Progenitor cell of endocrine pancreas (in vitro differentiated cells): ENCODE measurements at places on chromosomes 6 and 20.
A peak's percentile ranks its signal among the peaks of the same experiment; 100 is the strongest.

GRCh38 chr6:155595284-155595683, 139.6 kb upstream of the NOX3 start:
- DNase-seq, result no peak

GRCh38 chr20:53981752-53982437, 88.5 kb downstream of the BCAS1 start:
- no peak for DNase-seq

DNA sequence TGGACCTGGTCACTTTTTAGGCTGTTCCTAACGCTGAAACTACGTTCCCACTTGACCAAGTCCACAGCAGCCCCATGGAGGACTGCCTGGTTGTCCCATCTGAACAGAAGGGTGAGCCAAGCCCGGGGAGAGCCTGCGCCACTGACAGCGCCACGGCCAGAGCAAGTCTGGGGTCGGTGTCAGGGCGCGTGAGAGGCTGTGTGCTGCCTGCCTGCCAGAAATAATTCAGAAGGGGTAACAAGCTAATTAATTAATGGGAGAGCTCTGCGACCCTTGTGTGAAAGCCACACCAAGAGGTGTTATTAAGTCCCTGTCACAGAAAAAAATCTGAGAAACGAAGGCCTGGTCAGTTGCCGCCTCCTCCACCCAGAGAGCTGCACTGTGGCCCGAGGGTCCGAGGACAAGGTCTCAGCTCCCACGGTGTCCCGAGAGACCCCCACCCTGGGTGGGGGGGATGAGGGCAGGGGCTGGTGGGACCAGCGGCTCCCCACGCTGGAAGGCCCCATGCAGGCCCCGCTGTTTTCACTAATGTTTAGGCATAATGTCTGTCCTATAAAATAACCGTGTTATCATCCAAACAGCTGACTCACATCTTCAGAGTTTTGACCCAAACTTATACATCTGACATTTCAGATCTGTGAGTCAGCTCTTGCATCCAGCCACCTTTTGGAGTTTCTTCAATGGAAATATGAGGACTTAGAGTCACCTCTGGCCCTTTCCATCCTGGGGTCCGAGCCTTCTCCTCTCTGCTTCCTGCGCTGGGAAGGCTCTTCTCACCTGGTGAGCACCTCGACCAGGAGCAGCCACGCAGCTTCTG, 58.5 kb downstream of the DLL1 start:
- no peak for DNase-seq

DNA sequence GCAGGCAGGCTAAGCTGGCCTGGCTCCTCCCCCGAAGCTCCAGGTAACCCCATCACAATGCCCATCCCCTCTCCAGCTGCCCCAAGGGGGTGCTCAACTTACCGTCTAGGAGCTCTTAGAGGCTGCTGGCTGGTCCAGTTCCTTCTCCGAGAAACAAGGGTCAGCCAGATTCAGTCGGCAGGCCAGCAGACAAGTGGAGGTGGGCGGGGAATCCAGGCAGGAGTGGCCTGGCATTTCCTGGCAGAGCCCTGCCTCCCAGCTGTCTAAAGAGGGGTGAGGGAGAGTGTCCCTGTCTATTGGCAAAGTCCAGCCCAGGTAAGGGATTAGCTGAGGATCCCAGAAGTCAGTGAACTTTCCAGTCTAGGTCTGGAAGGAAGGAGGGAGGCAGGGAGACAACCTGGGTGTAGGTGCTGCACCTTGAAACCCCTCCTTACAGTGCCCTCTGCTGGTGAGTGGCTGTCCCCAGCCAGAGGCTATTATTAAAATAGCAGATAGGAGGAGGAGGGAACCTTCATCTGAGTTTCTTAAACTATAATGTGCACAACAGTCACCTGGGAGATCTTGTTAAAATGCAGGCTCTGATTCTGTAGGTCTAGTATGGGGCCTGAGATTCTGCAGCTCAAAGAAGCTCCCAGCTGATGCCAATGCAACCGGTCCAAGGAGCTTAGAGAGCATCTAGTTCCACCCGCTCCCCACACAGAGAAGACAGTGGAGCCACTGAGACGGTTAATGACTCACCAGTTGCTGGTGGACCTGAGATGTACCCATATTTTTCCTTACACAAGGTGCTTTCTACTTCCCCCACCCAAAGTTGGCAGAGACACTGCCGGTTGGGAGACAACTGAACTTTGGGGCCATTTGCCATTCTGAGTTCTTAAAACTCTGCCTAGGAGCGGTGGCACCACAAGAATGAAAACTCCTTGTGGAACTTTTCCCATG, at the start of gene UNC5CL:
Gene UNC5CL, minus strand, starts transcription at position 162 of the 939 bp plus-strand sequence. CDS start 4,147 bp downstream, outside the sequence.
- DNase-seq, result no peak

DNA sequence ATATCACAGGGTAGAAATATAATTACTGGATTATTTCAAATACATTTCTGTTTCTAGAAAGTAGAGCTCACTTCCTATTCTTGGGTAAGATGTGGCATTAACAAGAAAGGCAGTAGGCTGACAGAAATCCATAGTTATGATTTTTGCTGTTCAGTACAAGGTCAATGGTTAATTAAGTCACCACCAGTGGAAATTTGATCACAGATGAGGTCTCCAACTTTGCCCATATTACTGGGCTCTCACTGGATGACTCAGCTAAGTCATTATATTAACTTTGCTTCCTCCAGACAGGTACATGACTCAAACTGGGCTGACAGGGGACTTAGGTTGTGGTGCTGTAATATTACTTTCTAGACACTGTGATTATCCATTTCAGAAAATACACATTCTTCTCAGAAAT, 212.4 kb downstream of the GRIK2 start:
- DNase-seq, result no peak

- DNase-seq, result peak; percentile 59
Observed at GRCh38 chr6:151391471-151392413, at the start of gene ZBTB2. ZBTB2 (minus strand) TSS chr6:151391559; CDS start chr6:151373637, 17,922 bp downstream.

GRCh38 chr20:45221076-45221475, at the start of gene SEMG2:
SEMG2 (plus strand) TSS chr20:45221373; CDS start chr20:45221390, 17 bp downstream.
- DNase-seq, result no peak

DNA sequence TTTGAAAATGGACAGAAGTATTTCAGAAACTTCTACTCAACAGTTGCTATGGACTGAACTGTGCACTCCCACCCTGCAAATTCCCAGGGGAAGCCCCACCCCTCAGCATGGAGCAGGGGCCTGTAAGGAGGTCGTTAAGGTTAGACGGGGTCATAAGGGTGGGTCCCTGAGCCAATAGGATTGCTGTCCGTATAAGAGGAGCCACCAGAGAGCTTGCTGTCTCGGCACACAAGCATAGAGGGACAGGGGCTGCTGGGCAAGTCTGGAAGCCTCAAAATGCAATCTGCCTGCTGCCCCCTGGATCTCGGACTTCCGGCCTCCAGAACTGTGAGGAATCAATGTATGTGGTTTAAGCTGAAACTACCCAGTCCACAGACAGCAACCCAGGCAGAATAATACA, 37.4 kb upstream of the AFDN start:
- no peak for DNase-seq

DNA sequence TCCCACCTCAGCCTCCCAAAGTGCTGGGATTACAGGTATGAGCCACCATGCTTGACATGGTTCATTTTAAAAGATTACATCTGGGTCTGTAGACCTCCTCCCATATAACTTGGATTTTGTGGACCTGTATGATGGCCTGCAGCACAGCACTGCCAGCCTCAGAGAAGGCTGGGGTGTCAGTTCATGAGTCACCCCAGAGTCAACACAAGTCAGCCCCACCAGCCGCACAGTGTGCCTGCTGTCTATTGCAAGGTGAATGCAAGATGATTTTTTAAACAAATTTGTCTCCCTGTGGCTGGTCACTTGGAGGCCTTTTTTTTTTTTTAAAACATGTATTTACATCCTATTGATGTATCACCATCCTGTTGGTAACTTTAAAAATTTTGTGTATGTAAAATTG, 76.7 kb downstream of the RREB1 start:
- DNase-seq, result no peak

GRCh38 chr6:115945812-115946211, 114.9 kb downstream of the FRK start:
- no peak for DNase-seq

DNA sequence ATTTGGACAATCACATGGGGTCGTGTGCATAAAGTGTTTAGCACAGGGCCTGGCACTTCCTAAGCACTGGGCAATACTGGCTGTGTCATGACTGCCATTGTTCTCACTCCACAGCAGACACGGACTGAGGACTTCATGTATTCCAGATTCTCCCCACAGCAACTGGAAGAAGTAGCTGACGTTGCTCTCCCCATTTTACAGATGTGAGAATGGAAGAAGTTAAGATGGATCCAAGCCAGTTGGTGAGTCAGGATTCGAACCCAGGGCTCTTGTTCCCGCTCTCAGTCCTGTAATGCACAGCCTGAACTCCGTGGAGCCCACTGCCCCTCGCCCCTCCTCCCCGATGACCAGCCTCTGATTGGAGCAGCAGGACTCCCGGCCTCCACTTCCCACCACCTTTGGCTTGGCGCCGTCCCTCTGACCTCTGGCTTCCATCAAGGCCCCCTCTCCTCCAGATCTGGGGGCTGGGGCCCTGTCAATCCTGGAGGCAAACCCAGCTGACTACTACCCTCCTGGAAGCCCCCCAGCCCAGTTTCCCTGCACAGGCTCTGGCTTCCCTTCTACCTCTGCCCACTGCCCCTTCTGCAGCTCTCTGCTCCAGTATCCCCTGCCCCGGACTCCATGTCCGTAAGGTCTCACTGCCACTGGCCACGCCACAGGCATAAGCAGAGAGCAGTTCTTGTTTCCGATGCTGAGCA, 12.7 kb downstream of the NOL4L start:
- DNase-seq, result no peak

- no peak for DNase-seq
Observed at GRCh38 chr20:37288091-37288490, 1.4 kb upstream of the MANBAL start.

- DNase-seq, result no peak
Observed at GRCh38 chr6:1654054-1654453, 44.3 kb downstream of the FOXC1 start.

DNA sequence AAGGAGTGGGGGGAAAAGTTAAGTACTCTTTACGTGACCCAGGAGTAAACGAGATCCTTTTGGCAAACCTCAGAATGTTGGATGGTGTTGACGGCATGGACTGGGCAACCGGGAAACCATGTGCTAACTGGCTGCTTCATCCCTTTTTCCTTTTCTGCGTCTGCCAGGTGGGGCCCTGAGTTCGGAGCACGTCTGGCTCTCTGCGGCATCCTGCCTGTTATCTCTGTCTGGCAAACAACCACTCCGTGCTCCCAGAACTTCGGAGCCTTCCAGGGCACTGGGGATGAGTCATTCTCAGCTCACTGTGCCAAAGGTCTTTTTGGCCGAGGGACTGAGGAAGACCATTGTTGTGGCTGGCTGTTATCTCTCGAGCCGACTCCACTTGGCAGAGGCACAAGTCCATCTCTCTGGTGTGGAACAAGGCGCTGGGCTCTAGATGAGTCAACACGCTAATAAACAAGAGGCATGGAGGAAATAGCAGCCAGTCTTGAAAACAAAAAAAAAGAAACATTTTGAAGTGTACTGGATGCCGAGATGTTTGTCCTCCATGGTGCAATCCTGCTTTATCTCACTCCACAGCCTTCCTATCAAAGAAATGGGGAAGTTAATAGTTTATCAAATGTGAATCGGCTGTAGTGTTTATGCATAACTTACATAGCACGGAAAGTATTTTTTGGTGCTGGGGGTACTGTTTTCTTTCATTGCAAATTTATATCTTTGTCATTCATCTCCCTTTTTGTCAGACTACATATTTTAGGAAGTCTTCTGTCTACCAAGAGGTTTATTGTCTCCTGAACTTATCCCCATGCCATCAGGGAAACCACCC, 64.6 kb upstream of the TXNDC5 start:
- no peak for DNase-seq

DNA sequence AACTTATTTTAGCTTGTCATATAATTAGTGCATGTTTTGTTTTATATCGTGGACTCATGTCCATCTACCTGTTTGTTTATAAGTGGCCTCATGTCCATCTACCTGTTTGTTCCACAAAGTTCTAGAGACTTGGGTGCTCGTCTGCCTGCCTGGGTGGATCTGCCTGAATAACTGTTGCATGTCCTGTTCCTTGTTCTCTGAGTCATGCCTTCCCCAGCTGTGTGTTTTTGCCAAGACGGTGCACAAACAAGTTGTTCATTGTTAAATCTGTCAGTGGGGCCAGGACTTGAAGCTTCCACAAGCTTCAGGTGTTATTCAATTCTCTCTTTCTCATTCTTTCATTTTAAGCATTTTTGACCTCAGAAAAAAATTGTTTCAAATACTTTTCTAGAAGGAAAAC, 358.0 kb upstream of the CITED2 start:
- no peak for DNase-seq

- no peak for DNase-seq
Observed at GRCh38 chr20:16419138-16419715, 154.0 kb downstream of the KIF16B start.

DNA sequence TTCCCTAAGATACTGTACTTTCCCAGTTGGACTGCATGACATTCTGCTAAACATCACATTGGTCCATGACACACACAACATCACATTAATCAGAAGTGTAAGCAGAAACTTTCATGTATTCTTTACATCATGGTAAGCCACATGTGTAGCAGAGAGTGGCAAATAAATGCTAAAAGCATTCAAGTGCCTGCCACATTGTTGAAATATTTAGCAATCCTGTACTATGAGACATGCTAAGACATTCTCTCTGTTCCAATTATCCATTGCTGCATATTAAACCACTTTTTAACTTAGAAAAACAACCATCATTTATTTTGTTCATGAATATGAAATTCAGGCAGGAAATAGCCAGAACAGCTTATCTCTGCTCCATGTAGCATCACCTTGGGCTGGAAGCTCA, 207.7 kb upstream of the GJE1 start:
- no peak for DNase-seq

GRCh38 chr20:40497899-40498691, 190.9 kb downstream of the MAFB start:
- DNase-seq, result no peak

DNA sequence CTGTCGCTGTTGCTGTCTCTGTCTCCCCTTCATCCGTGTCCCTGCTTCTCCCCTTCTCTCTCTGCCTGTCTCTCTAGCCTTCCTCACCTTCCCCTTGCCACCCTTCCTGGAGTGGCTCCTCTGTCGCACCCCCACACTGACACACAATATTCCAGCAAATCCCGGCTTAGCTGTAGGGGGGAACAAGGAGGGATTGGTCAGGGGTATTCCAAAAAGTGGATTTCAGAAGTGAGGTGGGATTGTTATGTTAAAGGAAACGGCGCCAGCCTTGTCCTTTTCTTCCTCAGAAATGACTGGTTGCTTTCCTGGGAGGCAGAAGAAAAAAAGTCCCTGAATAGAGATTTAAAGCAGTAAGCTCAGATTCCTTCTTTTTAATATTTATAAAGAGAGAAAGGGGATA, 76.3 kb upstream of the SIRPA start:
- DNase-seq, result no peak

DNA sequence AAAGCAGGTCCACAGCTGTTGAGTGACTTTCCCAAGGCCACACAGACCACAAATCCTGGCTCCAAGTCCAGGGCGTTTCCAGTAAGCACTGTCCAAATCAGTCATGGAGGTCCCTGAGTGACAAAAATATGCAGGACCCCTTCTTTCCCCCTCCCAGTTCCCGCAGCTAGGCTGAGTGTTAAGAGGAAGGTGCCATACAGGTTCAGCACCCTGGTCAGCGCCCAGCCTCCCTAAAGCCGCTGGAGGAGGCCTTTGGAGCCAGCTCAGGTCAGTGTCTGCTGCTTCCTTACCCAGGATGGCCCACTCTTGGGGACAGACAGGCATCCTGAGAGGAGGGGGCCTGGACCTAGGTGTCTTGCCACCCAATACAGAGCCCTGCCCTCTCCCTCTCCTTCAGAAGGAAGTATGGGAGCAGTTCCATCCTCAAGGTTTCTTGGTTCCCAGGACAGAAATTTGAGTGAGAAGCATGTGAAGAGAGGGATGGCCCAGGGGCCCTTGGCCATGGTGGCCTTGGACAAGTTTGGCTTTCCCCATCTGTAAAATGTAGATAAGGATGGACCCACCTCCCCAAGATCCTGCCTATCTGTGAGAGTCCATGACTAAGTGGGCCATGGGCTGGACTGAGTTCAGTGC, 13.2 kb downstream of the TMEM74B start:
- DNase-seq, result peak; percentile 61
